HCT116 (cell line): ENCODE measurements at places on chromosomes 3 and 15. TPM values are rescaled to one million over a fixed set of nuclear protein-coding genes. Genes with fewer than 3 reads are reported as not detected.

GRCh38 chr3:194686816-194687637, 1.3 kb downstream of the FAM43A start:
- DNase-seq: no peak

- DNase-seq: no peak
Observed at GRCh38 chr3:63967675-63968611, 55.4 kb downstream of the PSMD6 start.

GRCh38 chr15:29480949-29481348, 211.3 kb upstream of the NSMCE3 start:
- DNase-seq: no peak

DNA sequence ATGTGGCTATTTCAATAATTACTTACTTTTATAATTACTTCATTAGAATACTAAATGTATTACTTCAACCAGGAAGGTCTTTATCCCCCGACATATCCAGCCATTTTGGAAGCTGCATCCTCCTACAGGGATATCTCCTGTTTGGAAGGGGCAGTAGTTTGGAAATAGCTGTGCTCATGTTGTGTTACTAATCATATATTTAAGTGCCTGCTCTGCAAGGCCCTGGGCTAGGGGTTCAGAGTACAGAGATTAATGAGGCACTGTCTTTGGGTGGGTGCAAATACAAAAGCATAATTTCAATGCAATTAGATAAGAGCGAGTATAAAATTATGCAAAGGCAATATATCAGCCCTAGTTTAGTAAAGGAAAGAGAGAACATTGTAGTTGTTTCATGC, 146.3 kb upstream of the RARB start:
- no peak for DNase-seq

GRCh38 chr15:49323207-49323606, 99.8 kb upstream of the FGF7 start:
- DNase-seq: no peak

FMN1 gene
- 0.39 TPM for total RNA-seq
